ENCODE measurements at places on chromosomes 13 and 19. TPM values are rescaled to one million over a fixed set of nuclear protein-coding genes. Genes with fewer than 3 reads are reported as not detected.

The ZNF578 gene
- total RNA-seq, result 1.6 TPM

DNA sequence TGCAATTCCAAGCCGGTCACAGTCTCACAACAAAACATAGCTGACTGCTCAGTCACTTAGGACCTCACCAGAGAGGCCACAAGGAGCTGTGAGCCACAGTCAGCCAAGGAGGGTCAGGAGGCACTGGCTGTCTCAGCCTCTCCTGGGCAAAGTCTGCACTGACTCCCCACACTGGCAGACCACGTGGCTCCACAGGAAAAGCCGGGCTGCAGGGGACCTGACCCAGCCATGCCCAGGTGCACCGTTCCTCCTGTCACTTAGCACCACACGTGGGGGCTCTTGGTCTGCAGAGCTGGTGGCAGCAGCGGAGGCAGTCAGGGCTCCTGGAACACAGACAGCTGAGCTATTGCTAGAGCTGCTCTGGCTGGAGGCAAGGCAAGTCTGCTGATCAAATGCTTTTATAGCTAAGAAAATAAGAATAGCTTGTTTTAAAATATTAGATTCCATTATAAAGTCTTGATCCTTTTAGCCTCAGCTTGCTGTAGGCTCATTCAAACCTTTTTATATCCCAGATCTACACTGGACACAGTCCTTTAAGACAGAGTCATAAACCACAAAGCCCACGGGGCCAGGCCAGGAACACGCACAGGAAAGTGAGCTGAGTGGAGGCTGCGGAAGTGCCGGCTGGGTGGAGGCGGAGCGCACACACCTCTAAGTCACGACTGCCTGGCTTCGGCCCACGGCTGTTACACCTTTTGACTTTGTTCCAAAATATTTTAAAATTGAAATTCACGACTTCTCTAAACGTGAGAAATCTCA, 744.1 kb downstream of the UQCRFS1 start:
- no peak for DNase-seq

DNA sequence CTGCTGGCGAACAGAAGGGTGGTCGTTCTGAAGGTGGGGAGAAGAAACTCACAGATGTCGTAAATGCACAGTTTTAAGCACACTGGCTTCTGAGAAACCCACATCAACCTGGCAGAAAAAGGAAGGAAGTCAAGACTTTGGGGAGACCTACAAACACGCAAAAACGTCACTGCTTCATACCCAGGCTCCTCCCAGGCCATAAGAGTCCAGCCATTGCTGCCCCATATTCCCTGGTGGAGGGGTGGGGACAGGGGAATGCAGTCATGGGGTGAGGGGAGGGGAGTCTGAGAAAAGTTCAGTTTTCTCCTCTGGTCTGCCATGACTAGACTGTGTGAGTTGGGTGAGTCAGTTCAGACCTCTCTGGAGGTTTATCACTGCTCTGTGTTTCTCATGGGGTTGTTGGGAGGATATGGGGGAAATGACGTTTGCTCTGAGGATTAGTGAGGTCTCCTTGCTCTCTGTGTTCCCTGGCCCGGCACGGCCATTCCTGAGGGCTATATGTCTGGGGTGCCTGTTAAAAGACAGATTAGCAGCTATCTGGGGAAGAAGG, 139.0 kb downstream of the FLT1 start:
- no peak for DNase-seq

- DNase-seq, result no peak
Observed at GRCh38 chr13:38582133-38582532, 104.7 kb upstream of the FREM2 start.

The STXBP2 gene
- 49.4 TPM for total RNA-seq

- DNase-seq, result no peak
Observed at GRCh38 chr13:76225815-76226489, 589.8 kb downstream of the LMO7 start.

GRCh38 chr19:43625918-43626579, 6.6 kb upstream of the ZNF428 start:
- no peak for DNase-seq

DNA sequence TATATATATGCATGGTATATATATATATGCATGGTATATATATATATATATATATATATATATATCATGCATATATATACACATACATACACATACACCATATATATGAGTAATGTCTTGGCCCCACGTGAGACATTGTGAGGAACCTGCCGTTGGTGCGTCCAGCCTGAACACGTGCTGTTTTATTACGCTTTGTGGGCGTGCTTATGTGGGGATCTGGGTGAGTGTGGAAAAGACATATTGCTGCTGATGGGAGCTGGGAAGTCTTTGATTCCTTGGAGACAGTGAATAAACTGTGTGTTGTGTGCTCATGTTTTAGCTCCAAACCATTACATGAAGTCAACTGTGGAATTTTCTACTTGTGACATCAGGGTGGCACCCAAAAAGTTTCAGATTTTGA, 28.9 kb downstream of the KCTD15 start:
- no peak for DNase-seq

The GRIN2D gene
- 0.98 TPM for total RNA-seq

The IGSF23 gene
- total RNA-seq, result 0.12 TPM

- DNase-seq, result no peak
Observed at GRCh38 chr19:55592391-55593090, 6.8 kb downstream of the FIZ1 start.

The JOSD2 gene
- 36.4 TPM for total RNA-seq

The WDR88 gene
- total RNA-seq, result not detected

DNA sequence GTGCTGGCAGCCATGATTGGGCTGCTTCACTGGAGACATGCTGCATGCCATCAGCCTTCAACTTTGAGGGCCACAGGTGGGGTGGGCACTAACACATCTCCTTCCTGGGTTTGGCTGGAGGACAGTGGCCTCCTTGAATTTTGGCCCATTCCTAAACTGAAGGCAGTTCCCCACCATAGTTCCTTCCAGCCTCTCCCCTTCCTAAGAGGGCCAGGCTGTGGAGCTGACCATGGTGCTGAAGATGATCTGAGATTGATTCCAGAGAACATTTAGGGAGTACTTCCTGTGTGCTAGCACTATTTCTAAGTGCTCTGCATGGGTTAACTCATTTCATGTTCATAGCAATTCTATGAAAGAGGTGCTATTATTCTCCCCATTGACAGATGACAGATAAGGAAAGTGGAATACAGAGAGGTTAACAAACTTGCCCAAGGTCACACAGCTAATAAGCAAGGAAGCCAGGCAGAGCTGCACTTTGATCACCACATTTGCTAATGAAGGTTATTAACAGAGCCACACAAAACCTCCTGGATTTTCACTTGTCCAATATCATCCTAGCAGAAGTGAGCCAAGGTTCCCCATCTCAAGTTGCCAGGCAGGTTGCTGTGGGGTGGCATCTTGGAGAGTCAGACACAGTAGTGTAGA, 175.3 kb downstream of the ZIC5 start:
- no peak for DNase-seq

DNA sequence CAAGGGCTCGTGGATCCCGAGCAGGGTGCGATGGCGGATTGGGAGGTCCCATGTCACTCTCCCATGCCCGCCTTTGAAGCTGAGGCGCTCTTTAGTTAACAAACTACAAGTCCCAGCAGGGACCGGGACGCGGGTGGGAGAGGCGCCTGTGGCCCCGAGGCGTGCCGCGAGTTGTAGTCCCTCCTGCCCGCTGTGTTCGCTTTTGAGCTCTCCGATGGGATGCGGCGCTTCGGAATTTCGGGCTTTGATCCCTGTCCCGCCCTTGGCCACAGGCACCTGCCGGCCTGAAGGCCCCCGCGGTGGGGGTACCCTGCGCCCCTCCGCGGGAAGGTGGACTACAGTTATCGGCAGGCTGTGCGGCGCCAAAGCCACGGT, 11.0 kb downstream of the CYTH2 start:
- DNase-seq, result no peak

DNA sequence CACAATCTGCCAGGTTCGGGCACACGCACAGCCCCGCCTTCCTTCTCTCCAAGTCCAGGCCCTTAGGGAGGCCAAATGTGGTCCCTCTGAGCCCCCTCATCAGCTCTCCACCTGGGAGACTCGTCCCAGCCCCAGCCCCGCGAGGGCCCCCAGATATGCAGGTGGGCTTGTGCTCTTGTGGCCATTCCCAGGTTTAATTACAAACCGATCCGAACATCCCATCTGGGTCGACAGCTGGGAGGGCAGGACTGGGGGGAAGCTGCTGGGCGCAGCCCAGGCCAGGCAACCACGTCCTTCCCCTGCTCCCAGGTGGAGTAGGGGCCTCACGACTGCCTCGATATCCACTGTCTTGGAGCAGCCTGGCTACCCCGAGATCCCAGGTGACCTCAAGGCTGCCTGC, 7.5 kb upstream of the C2CD4C start:
- no peak for DNase-seq

The GPR18 gene
- total RNA-seq, result not detected

GRCh38 chr19:43124360-43124759, 41.9 kb upstream of the PSG2 start:
- no peak for DNase-seq

The UFM1 gene
- 33.0 TPM for total RNA-seq

DNA sequence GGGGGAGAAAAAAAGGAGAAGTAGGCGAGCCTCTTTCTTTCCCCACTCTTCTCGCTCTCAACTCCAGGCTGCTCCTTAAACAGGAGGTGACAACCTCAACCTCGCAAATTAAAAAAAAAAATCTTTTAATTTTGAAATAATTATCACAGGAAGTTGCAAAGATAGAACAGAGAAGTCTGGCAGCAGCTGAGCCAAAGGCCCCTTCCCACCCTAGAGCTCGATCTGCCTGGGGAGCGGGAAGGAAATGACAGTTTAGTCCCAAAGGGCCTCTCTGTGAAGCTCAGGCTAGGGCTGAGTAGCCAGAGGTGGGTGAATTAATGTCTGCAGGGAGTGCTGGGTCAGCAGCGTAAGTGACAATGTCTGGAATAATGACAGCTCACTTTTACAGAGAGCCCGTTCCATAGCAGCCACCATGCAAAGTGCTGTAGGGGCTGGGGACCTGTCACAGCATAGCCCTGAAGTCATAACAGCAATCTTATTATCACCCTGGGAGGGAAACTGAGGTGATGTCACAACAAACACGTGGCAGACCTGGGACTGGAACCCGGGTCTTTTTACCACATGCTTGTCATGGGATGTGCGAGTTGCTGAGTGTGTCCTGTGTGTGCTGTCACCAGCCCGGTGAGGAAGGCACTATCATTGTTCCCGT, 8.8 kb upstream of the CD22 start:
- DNase-seq, result no peak

DNA sequence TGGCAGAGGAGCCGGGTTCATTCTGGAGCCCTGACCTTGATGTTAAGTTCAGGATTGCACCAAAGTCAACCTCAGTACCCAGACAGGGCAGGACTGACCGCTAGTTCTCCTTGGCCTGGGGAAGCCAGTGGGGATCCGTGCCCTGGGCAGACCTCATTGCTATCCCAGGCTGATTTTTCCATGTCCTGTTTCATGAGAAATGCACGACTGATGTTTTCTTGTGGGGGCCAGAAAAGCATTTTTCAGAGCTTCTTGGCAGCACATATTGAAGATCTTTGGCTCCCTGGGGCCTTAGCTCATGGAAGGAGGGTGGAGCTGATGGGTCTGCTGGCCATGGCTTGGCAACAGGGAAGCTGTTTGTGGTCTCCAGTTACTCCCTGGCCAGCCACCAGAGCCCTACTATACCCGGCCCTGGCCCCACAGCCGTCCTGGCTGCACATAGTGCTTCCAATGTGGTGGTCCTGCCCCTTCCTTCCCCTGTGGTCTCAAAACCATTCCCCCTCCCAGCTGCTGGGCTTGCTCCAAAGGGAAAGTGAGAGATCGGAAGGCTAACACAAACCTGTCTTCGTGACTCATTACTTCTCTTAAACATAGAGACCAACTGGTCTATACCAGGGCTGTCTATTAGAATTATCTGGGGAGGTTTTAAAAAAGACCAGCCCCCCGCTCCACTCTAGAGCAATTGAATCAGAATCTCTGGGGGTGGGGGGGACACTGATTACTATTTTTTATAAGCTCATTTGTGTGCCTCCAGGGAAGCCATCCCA, 11.2 kb downstream of the IL17D start:
- DNase-seq, result no peak

GRCh38 chr19:27733551-27734266, 1479.2 kb downstream of the UQCRFS1 start:
- DNase-seq, result no peak

- no peak for DNase-seq
Observed at GRCh38 chr13:52845334-52845761, 3.1 kb downstream of the PCDH8 start.

DNA sequence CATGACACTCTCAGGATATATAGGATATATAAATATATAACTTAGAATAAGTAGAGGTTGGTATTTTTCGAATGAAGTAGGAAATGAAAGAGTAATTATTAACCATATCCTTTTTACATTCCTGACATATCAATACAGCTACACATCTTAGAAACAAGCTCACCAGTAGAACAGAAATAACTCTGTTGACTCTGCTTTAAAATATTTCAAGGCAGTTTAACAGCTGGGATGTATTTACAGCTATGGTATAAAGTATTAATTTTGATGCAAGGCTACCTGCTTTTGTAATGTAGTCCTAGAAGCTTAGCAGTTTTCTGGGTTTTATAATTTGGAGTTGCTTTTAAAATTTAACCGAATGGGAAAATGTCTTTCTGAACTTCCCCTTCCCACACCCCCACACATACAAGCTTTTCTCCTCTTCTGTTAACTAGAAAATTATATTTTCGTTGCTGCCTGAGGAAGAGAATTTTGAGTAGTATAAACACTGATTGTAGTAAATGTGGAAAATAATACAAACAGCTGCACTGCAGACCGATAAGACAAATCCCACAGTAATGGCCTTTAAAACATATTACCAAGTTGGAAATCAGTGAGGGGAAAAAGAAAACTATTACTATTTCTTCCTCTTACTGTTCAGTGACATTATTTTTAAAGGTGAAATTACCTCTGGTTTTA, 147.7 kb downstream of the GGACT start:
- peak; percentile 56 for DNase-seq

The TRAPPC6A gene
- total RNA-seq, result 9.5 TPM

The SERTAD1 gene
- 14.2 TPM for total RNA-seq

The ZNF763 gene
- 1.7 TPM for total RNA-seq

DNA sequence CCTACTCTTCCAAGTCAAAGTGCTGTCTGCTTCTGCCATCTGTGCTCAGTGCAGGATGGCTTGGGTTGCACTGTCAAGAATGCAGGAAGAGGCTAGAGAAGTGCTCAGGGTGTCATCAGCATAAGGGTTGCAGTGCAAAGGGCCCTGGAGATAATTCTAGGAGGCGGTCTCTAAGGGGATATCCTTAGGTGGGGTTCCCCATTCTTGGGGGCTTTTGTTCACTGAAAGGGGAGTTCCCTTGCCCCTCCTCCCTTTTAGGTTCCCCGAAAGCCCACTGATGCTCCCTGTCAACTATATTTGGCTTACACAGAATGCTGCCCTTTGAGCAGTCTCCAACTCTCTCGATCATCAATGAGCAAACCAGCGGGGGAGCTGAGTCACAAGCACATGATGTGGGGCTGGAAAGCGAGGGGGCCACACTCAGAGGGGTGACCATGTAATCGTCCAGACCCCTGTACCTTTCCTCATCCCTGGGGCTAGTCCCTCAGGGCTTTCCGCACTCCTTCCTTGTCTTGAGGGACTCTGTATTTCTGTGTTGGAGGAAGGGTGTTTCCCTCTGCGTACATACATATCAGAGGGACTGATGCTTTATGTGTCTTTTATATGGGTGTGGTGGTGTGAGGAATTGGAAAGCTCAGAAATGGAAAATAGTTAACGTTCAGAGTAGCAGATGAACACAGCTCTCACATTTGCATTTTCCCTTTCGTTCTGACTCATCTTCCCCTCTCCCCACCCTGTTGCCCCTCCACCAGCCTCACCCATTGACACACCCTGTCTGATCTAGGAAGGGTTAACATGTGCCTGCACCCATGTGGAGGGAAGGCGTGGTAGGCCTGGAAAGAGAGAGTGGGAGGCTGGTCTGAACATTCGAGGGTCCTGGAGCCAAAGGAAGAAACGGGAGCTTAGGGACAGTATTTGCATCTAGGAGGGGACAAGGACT, 6.7 kb downstream of the ZBTB32 start:
- DNase-seq, result no peak

The MEX3D gene
- 139 TPM for total RNA-seq

GRCh38 chr19:43997631-43998290, 5.0 kb upstream of the ZNF230 start:
- DNase-seq, result no peak

Measured in epithelial cell of proximal tubule (primary cell).